ENCODE measurements at places on chromosomes 6 and 20. TPM values are rescaled to one million over a fixed set of nuclear protein-coding genes. Genes with fewer than 3 reads are reported as not detected.

ZNF334 gene
- 0.14 TPM for total RNA-seq

KPNA5 gene
- total RNA-seq: 2.6 TPM

MUC21 gene
- not detected for total RNA-seq

SEMG1 gene
- total RNA-seq: not detected

VAPB gene
- total RNA-seq: 9.1 TPM

FUT9 gene
- total RNA-seq: not detected

LTA gene
- not detected for total RNA-seq

SRMS gene
- not detected for total RNA-seq

GRIK2 gene
- 2.9 TPM for total RNA-seq

IFNGR1 gene
- 39.1 TPM for total RNA-seq

BPIFA1 gene
- not detected for total RNA-seq

CTSA gene
- 102 TPM for total RNA-seq

KHDC1L gene
- not detected for total RNA-seq

ECT2L gene
- not detected for total RNA-seq

DNA sequence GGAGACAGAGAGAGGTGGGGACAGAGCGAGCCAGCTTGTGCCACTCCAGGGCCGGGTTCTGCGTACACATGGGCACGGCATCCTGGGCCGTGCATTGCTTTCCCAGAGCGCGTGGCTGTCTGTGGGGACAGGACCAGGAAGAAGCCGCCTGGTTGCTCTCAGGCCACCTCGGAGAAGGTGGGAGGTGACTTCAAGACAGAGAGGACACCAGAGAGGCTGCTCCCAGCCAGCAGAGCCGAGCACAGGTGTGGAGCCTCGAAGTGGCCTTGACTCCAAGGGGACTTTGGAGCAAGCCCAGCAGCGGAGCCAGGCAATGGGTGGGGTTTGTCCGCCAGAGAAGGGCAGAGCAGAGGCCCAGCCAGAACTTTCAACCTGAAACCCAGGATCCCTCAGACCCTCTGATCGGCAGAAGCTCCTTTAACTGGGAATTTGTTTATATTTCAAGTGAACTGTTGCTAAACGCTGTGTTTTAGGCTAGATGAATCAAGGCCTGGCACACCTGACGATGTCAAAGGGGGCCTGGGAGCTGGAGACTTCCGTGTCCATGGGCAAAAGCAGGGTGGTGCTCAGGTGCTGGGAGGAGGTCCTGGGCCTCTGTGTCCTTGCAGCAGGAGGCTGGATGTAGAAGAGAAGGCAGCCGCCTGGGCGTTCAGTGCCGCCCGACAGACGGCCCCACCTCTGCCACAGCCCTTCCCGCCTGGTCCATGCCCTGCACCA is 262.1 kb downstream of the DLL1 start:
- no peak for DNase-seq

DNA sequence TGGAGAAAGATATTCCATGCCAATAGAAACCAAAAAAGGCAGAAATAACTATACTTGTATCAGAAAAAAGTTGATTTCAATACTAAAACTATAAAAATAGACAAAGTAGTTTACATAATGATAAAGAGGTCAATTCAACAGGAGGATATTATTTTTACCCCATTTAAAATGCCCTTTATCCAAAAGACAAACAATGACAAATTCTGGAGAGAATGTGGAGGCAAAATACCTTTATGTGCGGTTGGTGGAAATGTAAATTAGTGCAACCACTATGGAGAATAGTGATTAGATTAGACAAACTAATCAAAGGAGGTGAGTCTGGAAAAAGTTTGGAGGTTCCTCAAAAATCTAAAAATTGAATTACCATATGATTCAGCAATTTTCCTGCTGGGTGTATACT is 1262.3 kb downstream of the GRIK2 start:
- DNase-seq: no peak

- no peak for DNase-seq
These were observed 1.6 kb upstream of the ZSCAN12 start for GRCh38 chr6:28401172-28401571.

GRCh38 chr6:144778773-144779492 is 493.8 kb downstream of the UTRN start:
- DNase-seq: no peak

GRCh38 chr6:117137711-117138110 is 127.6 kb upstream of the VGLL2 start:
- no peak for DNase-seq

- DNase-seq: no peak
These were observed 79.9 kb downstream of the VGLL2 start for GRCh38 chr6:117345292-117345610.

GRCh38 chr20:2799688-2800520 is 523 bp downstream of the CPXM1 start:
- DNase-seq: no peak

DNA sequence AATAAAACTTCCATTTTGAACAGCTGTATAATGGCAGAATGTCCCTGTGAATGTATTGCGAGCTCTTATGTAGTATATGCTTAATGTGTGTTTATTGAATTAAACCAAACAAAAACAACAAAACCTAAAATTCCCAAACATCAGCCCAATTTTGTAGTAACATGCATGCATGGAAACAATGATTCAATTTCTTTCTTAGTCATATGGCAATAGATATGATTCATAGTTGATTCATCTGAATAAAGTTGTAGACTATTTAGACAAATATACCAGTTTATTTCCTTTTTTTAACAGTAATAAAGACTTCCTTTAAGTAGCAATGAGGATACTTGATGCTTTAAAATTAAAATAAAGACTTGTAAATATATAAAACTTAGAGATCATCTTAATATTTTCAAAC is 670.6 kb downstream of the CD109 start:
- no peak for DNase-seq

- no peak for DNase-seq
These were observed 792 bp upstream of the MICA start for GRCh38 chr6:31402324-31403282.

DNA sequence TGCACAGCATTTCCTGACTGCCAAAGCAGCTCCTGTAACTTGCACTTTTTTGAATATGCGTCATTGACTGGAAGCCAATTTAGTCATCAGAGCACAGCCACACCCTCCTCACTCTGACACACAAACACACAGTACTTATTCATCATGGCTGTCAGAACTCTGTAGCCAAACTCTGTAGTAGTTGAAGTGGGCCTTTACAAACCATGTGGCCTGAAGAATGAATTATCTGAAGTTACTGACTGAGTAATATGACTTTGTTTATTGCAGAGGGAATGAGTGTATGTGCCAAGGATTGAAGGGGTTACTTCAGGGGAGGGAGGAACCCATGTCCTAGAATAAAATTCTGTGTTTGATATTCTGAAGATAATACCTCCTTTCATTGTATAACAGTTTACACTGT is 102.7 kb downstream of the FIG4 start:
- DNase-seq: peak; percentile 84

- DNase-seq: no peak
These were observed 1.9 kb downstream of the HEBP2 start for GRCh38 chr6:138405816-138406413.

- no peak for DNase-seq
These were observed 100.6 kb upstream of the SALL4 start for GRCh38 chr20:51902933-51903332.

DNA sequence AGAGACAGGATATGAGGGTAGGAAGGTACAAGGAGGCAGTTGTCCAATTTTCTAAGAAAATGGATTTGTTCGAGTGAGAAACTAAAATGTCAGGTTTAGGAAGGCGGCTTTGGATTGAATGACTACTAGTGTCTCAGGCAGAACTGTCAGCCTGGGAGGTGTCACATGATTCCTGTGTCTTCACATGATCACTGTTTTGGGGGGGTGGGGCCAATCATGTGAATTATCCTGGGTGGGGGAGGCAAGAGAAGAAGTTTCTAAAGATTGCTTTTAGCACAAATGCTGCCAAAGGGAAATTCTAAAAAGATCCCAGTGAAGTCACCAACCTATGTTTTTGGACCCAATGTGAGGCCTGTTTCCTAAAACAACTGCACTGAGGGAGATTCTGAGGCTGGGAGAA is 2.3 kb downstream of the SIRPA start:
- DNase-seq: no peak

DNA sequence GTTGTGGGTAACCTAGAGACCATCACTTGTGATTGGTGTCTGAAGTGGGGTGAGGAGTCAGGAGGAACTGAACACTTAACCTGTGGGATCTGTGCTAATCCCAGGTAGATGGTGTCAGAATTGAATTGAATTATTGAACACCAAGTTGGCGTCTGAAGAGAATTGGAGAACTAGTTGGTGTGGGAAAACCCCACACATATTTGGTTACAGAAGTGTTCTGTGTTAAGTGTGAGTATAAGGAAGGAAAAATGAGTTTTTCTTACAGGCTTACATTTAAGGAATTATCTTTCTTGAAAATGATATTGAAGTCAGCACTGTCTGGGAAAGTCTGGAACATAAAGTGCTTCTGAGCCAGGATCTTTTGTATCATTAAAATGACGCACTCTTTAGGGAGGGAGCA is 182.9 kb upstream of the ECI2 start:
- DNase-seq: no peak

GRCh38 chr20:1802385-1803060 is 92.7 kb upstream of the SIRPA start:
- DNase-seq: peak; percentile 39

GRCh38 chr6:15853259-15853658 is 190.4 kb upstream of the DTNBP1 start:
- DNase-seq: no peak

GRCh38 chr20:23939641-23940040 is 48.9 kb downstream of the GGTLC1 start:
- no peak for DNase-seq

DNA sequence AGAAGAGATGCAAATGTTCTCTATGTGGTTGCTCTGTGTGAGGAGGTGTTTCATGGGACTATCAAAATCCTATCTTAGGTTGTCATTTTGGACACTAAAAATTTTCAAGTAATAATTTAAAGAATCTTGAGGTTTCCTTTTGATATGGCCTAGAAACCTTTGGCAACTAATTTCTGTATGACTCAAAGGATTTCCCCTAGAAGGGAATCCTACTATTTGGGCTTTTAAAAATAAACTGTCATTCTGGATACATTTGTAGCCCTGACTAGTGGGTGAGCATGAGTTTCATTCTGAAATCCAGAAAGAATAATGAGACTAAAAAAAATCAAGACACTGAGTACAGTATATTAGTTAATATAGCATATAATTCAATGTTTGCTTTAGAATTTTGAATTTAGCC is 25.5 kb upstream of the RAB23 start:
- DNase-seq: no peak

DNA sequence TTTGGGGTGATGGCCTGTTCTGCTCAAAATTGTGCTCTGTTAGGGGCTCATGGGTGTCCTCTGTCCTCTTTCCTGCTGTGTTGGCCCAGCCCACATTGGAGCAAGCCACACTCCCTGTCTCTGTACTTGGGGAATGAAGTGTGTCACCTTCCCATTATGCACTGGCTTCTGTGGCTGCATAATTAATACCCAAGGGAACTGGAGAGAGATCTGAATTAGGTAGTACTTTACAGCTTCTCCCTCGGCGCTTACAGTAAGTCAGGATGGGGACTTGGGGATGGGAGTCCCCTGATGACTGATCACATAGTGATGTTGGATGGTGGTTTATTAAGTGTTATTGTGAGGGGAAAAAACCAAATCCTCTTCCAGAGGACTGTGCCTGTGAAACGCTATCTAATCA is 116.6 kb downstream of the FOXO3 start:
- DNase-seq: no peak

- peak; percentile 48 for DNase-seq
These were observed 45.3 kb downstream of the CLIC5 start for GRCh38 chr6:45970326-45970725.

- DNase-seq: peak; percentile 86
These were observed 26.8 kb downstream of the C6orf89 start for GRCh38 chr6:36912586-36912985.

DNA sequence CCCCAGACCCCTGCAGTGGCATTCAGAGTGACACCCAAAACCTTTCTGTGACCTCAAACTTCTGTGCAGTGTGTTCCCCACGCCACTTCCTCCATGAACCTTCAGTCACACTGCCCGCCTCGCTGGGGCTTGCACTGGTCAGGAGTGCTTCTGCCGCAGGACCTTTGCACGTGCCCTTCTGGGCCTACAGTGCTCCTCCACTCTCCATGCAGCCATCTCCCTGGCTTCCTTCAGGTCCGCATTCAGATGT is 27.1 kb downstream of the SYNJ2 start:
- no peak for DNase-seq

DNA sequence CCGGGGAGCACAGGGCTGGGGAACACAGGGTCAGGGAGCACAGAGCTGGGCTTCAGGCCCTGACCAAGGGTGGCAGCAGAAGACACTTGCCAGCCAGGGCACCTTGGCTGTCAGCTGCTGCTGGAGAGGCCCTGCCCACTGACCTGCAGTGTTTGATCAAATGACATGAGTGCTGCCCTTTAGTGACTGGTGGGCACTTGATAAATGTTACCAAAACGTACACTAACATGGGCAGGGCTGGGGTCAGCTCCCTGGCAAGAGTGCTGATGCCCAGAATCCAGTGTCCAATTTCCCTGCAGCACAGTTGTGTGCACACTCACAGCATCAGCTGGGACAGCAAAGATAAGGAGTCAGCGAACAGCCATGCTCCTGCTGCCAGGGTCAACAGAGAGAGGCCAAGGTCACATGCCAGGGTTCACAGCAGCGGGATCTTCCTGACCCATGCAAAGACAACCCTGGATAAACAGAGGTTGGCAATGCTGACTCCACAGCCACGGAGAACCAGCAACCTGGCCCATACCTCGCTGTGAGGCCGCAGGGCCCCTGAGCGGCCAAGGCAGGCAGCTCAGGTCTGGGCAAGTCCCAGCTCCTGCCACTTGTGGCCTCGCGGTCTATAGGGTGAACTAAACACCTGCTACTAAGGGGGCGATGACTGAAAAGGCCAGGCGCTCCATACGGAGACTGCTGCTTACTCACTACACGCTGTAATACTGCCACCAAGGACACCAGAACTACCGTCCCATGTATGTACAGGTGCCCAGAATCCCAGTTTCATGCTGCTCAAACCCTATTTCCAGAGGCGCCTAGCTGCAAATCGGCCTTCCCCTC is 46.3 kb downstream of the NINL start:
- DNase-seq: no peak

DNA sequence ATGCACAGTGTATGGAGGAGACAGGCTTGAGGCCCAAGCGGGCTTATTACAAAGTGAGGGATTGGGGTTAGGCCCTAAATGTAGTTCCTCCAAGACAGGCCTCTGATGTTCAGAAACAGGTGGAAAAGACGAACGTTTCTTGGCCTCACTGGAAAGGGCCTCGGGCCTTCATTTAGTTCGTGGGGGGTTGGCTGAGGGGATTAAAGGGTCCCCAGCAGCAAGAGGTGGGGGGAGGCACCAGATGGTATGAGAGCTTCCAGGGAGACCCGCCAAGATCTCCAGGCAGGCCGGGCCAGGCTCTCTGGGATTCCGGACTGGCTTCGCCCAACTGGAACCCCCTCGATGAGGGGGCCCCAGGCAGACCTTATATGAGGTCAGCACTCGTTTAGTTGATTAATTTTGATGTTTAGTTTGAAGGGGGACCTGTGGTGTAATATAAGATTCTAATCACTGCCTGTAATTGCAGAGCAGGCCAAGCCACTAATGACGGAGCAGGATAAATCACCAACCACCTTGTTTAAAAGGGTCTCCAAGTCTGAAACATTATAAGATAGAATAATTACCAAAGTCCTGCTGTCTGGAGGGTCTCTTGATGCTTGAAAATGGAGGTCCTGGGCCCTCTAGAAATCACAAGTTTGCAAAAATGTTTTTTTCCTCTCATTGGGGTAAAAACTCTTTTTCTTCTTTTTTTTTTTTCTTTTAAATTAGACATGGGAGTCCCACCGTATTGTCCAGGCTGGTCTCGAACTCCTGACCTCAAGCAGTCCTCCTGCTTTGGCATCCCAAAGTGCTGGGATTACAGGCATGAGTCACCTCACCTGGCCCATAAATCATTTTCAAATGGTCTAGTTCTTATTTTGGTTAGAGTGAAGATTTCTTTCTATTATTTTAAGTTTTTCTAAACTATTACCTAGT is 2.2 kb downstream of the HMGA1 start:
- no peak for DNase-seq
